K562 (cell line): ENCODE measurements at places on chromosomes 5 and 9. TPM values are rescaled to one million over a fixed set of nuclear protein-coding genes. Genes with fewer than 3 reads are reported as not detected.

The ZDHHC11 gene
- total RNA-seq = 2.2 and 2.3 TPM in 2 replicates

The MAMDC2 gene
- total RNA-seq = not detected in 2 replicates

The GLRA1 gene
- total RNA-seq = not detected in 2 replicates

The ARL14EPL gene
- total RNA-seq = 0.09 and 0.20 TPM in 2 replicates

The TMOD1 gene
- total RNA-seq = 29.3 and 34.7 TPM in 2 replicates

The GPX8 gene
- 0.62 and 0.69 TPM in 2 replicates for total RNA-seq

The MEGF10 gene
- total RNA-seq = 0.07 TPM in 1 of 2 replicates, not detected in the other

The KIF4B gene
- total RNA-seq = 0.07 TPM in 1 of 2 replicates, not detected in the other

The KIF24 gene
- 4.7 and 5.0 TPM in 2 replicates for total RNA-seq

The ZNF169 gene
- 5.6 and 5.9 TPM in 2 replicates for total RNA-seq

The SLC2A6 gene
- total RNA-seq = 0.16 and 0.38 TPM in 2 replicates

- peaks cover 29% of the 10 kb centered on the region for H3K27me3 ChIP-seq
- no peaks in the 10 kb centered on the region for H3K36me3 ChIP-seq
- no peaks in the 10 kb centered on the region for H3K4me1 ChIP-seq
- no peak overlapping the region for H3K27ac ChIP-seq
- DNase-seq = no peak
Observed at GRCh38 chr9:69376651-69377050, 51.6 kb downstream of the ENTREP1 start.

DNA sequence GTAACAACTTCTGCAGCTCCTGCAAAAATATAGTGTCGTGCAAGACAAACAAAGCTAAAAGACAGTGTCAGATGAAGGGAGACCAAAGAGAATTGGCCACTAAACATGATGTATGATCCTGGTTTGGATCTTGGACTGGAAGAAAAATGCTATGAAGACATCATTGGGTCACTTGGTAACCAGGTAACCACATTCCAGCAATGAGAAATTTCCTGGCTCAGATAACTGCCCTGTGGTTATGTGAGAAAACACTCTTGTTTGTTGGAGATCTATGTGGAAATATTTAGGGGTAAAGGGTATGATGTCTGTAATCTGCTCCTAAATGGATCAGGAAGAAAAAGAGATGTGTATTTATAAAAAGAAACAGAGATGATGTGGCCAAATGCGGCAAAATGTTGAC is 45.5 kb upstream of the ANKRD33B start:
- H3K4me3 ChIP-seq = no peak overlapping the region
- no peaks in the 10 kb centered on the region; the same call in 1 of the 2 replicates for H3K4me1 ChIP-seq
- H3K27ac ChIP-seq = no peak overlapping the region
- DNase-seq = no peak
- H3K36me3 ChIP-seq = no peaks in the 10 kb centered on the region

DNA sequence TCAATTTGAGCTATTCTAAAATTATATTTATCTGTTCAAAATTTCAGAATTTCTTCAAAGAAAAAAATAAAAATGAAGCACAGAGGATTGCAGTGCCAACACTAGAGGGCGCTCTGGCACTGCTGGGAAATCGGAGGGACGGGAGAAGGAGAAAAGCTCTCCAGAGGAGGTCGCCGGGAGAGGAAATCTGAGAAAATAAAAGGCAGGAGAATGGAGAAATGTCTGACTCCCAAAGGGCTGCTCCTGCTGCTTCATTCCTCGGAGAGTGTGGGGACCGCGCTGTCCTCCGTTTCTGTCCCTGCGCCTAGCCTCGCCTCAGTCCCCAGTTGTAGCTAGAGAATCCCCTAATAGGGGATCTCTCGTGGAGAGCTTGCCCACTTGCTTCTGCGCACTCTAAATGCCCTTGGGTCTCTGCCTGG is 40.0 kb upstream of the ARSB start:
- no peaks in the 10 kb centered on the region for H3K36me3 ChIP-seq
- no peaks in the 10 kb centered on the region for H3K4me1 ChIP-seq
- peaks cover 3% of the 10 kb centered on the region; the same call in 2 of the 3 replicates for H3K27me3 ChIP-seq
- H3K27ac ChIP-seq = no peak overlapping the region
- no peak overlapping the region for H3K4me3 ChIP-seq
- peak; percentile 63 for DNase-seq

DNA sequence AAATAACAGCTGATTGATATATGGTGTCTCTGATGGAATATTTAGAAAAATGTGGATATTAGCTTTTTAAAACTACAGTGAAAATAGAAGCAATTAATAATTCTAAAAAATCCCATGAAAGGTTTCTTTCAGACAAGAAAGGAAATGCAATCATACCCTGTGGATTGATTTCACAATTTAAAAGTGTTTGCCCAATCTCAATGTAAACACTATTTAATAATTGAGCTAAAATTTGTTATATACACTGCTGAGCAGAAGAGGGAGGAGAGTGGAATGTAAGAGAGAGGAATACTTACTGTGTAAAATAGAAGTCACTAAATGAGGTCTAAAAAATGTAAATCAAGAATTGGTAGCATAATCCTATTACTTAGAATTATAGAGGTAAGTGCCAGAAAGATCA is 76.9 kb downstream of the FEM1C start:
- no peaks in the 10 kb centered on the region for H3K27me3 ChIP-seq
- H3K36me3 ChIP-seq = no peaks in the 10 kb centered on the region
- DNase-seq = no peak

GRCh38 chr5:150412319-150413175 is at the start of gene CD74:
TSS of gene CD74 (minus strand) at chr5:150412910. CDS start at chr5:150412749, 161 bp downstream.
- no peak within 1 kb of the TSS for H3K27ac ChIP-seq
- DNase-seq = no peak
- no peaks in the 10 kb centered on the region for H3K36me3 ChIP-seq
- peaks cover 8% of the 10 kb centered on the region; the same call in 1 of the 2 replicates for H3K27me3 ChIP-seq

GRCh38 chr5:82396396-82396795 is 118.2 kb upstream of the RPS23 start:
- no peak for DNase-seq
- no peaks in the 10 kb centered on the region for H3K27me3 ChIP-seq
- no peak overlapping the region for H3K27ac ChIP-seq
- H3K4me3 ChIP-seq = no peak overlapping the region
- peaks cover 2% of the 10 kb centered on the region; the same call in 1 of the 2 replicates for H3K4me1 ChIP-seq
- H3K36me3 ChIP-seq = no peaks in the 10 kb centered on the region; the same call in 2 of the 3 replicates

GRCh38 chr5:165035520-165035919 is 1530.1 kb downstream of the MAT2B start:
- H3K27me3 ChIP-seq = no peaks in the 10 kb centered on the region
- no peaks in the 10 kb centered on the region for H3K4me1 ChIP-seq
- no peak overlapping the region for H3K27ac ChIP-seq
- DNase-seq = no peak
- H3K36me3 ChIP-seq = no peaks in the 10 kb centered on the region
- no peak overlapping the region for H3K4me3 ChIP-seq

DNA sequence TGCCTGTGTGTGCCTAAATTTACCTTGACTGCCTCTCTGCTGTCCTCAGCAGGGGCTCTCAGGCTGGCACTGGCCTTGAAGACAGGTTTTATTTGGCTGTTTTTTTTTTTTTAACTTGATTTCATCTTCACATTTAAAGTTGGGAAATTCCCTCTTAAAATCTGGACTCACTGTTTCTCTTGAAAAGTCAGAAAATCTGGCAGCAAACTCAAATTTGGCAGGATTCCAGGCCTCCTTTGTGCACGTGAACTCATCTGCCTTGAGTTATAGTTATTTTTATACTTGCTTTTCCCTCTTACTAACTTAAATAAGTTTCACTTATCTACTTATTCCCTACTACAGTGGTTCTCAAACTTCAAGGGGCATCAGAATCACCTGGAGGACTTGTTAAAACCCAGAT is 118.4 kb upstream of the MAP3K1 start:
- peaks cover 16% of the 10 kb centered on the region; the same call in 1 of the 2 replicates for H3K27me3 ChIP-seq
- no peak overlapping the region for H3K27ac ChIP-seq
- DNase-seq = no peak
- no peaks in the 10 kb centered on the region for H3K36me3 ChIP-seq
- no peaks in the 10 kb centered on the region for H3K4me1 ChIP-seq

- peaks cover 13% of the 10 kb centered on the region for H3K4me1 ChIP-seq
- peaks cover 17% of the 10 kb centered on the region for H3K27me3 ChIP-seq
- no peak overlapping the region for H3K4me3 ChIP-seq
- no peak for DNase-seq
- no peaks in the 10 kb centered on the region for H3K36me3 ChIP-seq
- H3K27ac ChIP-seq = no peak overlapping the region
Observed at GRCh38 chr5:149130121-149130914, 11.0 kb upstream of the ABLIM3 start.

DNA sequence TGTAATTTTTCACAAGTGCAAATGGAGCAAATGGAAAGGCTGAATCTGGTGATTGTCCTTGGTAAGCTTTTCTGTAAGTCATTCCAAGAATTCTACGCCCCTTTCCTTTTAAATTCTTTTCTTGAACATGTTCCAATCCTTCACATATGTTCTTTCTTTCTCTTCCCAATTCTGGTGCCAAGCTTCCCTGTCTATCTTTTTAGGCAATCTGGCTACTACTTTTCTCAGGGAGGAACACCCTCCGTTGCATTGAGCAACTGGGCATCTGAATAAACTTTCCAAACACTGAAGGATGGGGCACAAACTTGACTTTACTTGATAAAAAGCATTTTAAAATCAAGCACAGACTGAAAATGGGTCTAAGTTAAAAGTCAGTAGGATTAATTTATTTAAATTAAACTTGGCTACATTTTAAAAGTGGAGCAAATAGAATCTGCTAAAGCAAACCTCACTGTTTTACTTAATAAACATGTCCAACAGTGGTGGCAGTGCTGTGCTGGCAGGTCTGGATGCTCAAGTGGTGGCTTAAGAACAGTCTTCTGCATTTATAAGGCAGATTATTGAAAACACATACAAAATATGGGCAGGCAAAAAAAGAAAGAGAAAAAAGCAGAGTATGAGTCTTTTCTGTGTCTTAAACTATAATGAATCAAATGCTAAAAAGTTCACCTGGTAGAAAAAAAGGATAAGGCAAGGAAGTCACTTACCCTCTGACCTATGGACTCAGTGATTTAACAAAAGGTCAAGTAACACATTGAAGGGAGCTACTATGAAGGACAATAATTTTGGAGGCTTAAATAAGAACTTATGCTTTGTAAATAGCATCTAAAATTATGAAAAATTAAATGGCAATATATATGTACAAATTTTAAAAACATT is 5.4 kb downstream of the ELL2 start:
- no peaks in the 10 kb centered on the region for H3K27me3 ChIP-seq
- no peak overlapping the region for H3K27ac ChIP-seq
- H3K36me3 ChIP-seq = no peaks in the 10 kb centered on the region; the same call in 2 of the 3 replicates
- H3K4me1 ChIP-seq = peaks cover 45% of the 10 kb centered on the region; the same call in 2 of the 3 replicates
- H3K4me3 ChIP-seq = no peak overlapping the region

GRCh38 chr5:27275345-27275744 is 237.0 kb upstream of the CDH9 start:
- DNase-seq = no peak
- no peaks in the 10 kb centered on the region for H3K4me1 ChIP-seq
- H3K27ac ChIP-seq = no peak overlapping the region
- H3K4me3 ChIP-seq = no peak overlapping the region
- H3K36me3 ChIP-seq = no peaks in the 10 kb centered on the region
- H3K27me3 ChIP-seq = no peaks in the 10 kb centered on the region

DNA sequence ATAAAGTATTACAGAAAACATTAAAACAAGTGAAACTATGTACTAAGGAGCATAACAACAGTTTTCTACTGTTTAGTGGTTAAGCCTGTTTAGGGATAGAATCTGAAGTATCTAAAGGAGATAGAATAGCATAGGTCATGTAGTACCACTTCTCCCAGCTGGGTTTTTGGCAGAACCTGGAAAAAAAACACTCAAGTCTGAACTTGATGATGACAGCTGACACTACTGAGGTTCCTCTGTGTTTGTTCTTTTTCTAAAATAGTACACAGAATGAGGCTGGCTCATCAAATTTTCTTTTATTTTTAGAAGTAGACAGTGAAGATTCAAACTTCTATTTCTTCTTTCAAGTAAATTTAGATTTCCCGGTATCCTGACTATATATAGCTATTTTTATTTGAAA is 203.8 kb upstream of the ACO1 start:
- H3K27me3 ChIP-seq = no peaks in the 10 kb centered on the region
- no peaks in the 10 kb centered on the region for H3K36me3 ChIP-seq
- DNase-seq = no peak
- no peaks in the 10 kb centered on the region for H3K4me1 ChIP-seq
- no peak overlapping the region for H3K27ac ChIP-seq

DNA sequence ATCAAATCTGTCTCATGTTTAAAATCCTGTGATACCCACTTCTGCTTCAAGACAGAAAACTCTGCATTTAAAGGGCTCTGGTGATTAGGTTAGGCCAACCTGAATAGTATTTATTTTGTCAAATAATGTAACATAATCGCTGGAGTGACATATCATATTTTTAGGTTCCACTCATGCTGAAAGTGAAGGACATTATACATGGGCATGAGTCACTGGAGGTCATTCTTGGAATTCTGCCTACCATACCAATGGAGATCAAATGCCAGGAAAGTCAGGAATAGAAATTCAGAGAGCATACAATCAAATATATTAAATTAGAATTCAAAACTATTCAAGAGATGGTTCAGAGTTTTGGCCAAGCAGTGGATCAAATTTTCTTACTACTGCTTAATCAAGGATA is 97.1 kb upstream of the PRSS3 start:
- H3K36me3 ChIP-seq = no peaks in the 10 kb centered on the region
- no peak overlapping the region for H3K4me3 ChIP-seq
- H3K27ac ChIP-seq = no peak overlapping the region
- H3K4me1 ChIP-seq = no peaks in the 10 kb centered on the region

GRCh38 chr9:76744336-76744735 is 19.9 kb upstream of the PCA3 start:
- no peaks in the 10 kb centered on the region for H3K4me1 ChIP-seq
- DNase-seq = no peak
- H3K27me3 ChIP-seq = no peaks in the 10 kb centered on the region
- no peaks in the 10 kb centered on the region for H3K36me3 ChIP-seq
- H3K27ac ChIP-seq = no peak overlapping the region
- no peak overlapping the region for H3K4me3 ChIP-seq

- H3K27ac ChIP-seq = no peak overlapping the region
- DNase-seq = no peak
Observed at GRCh38 chr9:21543187-21543586, 61.1 kb upstream of the IFNE start.

- no peaks in the 10 kb centered on the region for H3K36me3 ChIP-seq
- no peaks in the 10 kb centered on the region for H3K27me3 ChIP-seq
Observed at GRCh38 chr5:89081360-89081759, 198.4 kb upstream of the MEF2C start.

DNA sequence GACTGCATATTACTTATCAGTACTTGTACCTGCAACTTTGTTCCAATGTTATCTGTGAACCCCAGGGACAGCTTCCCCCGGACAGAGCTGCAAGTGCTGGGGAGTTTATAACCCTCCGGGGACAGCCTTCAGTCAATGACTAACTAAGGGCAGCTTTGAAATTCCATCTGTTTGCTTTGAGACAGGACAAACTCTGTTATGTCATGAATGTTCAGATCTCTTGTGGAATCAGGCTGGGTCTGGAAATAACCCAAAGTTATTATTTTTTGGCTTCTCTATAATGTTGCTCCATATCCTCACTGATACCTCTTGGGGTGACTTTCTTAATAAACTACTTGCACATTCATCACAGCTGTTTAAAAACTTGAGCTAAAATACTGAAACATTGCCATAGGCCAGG is 617.5 kb upstream of the TLE4 start:
- no peaks in the 10 kb centered on the region for H3K4me1 ChIP-seq
- no peaks in the 10 kb centered on the region for H3K36me3 ChIP-seq
- no peak for DNase-seq
- H3K4me3 ChIP-seq = no peak overlapping the region
- H3K27me3 ChIP-seq = no peaks in the 10 kb centered on the region
